ENCODE measurements at places on chromosomes 3 and 15.
A peak's percentile ranks its signal among the peaks of the same experiment; 100 is the strongest.

- no peak for DNase-seq
Measured at GRCh38 chr15:62951481-62951880, 91.1 kb upstream of the TPM1 start.

DNA sequence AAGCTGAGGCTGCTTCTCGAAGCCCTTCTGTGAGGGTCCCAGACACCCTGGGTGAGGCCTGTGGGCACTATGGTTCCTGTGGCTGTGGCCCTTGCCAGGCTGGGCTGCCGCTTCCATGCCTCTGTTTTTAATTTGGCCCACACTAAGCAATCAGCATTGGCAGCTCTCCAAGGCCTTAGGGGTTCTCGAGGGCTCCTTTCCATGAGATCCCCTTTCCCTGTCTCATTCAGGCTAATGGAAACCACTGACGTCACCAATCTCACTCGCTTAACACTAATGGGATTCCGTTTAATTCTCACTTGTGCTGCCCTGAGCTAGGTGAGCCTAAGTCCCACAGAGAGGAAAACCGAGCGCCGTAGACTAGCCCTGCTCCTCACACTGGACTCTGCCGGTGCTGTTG is 60.2 kb upstream of the RAB6B start:
- DNase-seq = no peak

DNA sequence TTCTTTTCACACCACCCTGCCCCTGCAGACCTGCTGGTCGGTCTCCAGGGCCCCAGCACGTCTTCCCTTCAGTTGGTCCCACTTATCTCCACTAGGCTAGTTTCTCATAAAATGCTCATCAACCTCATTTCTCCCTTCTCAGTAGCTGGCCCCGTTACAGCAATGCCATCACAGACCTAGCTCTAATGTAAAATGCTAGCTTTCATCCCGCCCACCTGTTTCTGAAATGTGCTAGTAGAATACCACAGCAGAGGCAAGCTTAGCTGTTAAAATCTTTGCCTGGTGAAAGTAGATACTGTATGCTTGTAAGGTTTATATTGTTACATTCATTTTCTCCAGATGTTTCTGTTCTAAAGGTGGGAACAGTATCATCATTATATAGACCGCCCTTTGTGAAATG is 13.1 kb downstream of the MKRN2OS start:
- DNase-seq = no peak

DNA sequence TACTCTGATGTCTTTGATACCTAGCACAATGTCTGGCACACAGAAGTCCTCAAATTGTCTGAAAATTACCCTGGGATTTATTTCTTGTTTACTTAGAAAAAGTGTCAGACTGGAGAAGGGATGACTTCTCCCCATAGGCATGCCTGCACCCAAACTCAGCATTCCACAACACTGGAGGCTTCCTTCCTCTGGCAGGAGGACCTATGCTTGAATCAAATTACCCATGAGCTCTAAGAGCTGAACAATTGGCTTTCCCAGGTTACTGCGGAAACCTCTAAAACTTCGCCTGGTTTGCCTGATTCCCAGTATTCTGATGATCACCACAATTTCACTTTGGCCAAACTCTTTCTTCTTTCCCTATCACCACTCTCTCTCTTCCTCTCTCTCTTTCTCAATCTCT is 217.4 kb downstream of the DIPK2A start:
- no peak for DNase-seq

DNA sequence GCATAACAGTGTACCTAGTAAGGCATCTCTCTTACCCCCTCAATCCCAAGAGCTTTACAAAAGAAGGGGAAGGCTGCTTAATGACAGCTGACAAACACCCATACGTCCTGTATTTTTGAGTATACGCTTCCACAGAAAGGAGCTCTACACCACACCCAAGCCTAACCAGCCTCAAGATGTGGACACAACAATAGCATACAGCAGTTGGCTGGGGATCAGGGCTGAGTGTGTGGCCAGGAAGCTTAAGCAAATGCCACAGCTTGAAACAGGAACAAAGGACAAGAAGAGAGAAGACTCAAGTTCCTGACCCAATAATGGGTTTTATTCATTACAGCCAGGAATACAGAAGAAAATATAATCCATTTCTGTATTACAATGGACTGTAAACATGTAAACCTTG is 6.9 kb downstream of the HEXA start:
- peak; percentile 11 for DNase-seq

DNA sequence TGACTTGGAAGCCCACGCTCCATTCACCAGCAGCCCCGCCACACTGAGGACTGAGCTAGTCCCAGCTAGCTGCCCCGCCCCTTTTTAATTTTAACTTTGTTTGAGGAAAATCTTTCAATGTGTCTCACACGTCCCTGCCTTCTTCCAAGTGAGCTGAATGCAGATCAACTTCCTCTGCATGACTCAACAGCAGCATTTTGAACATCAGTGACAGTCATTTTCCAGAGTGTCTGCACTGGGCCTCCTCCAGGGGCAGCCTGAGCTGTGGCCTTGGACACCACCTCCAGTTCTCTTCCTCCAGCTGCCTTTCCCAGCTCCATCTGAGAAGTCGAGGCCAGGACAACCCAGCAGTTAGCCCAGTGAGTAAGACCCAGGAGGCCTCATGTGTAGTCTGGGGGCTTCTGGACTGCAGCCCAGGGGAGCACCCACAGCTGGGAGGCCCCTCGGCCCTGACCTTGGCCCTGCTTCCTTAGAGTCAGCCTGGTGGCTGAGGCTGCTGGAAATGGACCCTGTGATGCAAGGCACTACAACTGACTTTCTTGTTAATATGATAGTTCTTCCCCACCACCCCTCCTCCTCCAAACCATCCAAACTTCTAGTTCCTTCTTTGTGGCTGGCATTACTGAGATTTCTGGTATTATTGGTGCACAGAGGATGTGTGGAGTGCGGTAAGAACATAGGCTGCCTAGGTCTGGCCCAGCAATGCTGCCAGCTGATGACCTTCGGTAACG is 21.4 kb upstream of the ESYT3 start:
- DNase-seq = no peak

- no peak for DNase-seq
Measured at GRCh38 chr15:61200626-61201025, 28.5 kb downstream of the RORA start.

GRCh38 chr15:57751177-57751800 is 44.8 kb downstream of the POLR2M start:
- DNase-seq = peak; percentile 10
